Ureter (tissue), 1 donor: ENCODE measurements at places on chromosomes 5 and 9. TPM values are rescaled to one million over a fixed set of nuclear protein-coding genes. Genes with fewer than 3 reads are reported as not detected.

DNA sequence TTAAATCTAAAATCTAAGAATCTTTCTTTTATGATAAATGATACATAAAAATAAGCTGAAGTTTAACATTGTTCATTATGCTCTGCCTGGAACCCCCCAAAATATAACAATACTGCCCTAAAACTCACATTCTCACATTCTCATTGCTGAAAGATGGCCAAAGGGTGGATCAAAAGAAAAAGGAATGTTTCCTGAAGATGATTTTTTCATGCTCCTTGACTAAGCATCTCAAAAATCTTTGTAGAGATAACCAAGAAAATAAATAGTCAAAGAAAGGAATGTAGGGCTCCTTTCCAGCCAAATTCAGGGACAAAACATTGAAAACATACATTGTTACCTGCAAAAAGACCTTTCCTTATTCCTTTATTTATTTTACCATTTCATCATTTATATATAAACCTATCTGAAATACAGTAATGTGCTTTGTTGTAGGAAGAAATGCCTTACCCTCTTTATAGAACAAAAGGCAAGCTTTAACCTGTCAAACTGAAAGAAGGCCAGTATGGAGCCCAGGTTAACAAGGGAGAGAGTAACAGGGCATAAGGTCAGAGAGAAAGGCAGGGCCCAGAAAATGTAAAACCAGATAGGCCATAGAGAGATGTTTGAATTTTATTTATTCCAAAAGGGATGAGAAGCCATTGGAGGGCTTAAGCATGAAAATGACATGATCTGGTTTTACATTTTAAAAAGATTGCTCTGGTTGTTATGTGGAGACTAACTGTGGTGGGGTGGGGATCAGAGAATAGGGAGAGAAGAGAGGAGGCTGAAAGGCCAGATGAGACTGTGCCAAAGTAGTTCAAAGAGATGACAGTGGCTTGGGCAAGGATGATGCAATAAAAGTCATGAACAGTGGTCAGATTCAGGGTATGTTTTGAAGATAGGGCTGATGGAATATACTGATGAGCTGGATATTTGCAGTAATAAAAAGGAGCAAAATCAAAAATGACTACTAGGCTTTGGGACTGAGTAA is 37.3 kb upstream of the CDK5RAP2 start:
- no peak for DNase-seq

DNA sequence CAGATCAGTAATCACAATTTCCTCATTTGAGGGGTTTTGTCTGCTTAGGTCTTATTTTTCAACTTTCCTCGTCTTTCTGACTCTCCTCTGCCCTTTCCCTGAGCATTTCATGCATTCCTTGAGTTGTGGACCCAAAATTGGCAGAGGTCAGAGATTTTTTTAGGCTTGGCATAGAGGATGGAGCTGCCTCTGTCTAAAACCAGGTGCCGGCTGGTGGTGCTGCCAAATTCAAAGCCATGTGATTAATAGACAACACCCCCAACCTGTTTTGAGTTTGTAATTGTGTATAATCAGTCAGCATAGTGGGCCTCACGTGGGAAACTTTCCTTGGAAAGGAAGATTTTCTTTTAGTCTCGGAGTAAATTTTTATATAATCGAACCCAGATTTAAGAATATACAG is 39.6 kb downstream of the TJP2 start:
- DNase-seq = no peak

GRCh38 chr5:150671509-150672236 is 10.6 kb downstream of the MYOZ3 start:
- no peak for DNase-seq

GRCh38 chr9:111632695-111633388 is 1.7 kb downstream of the DNAJC25 start:
- no peak for DNase-seq

- no peak for DNase-seq
These were observed 59.6 kb upstream of the FAM120A start for GRCh38 chr9:93391898-93392297.

DNA sequence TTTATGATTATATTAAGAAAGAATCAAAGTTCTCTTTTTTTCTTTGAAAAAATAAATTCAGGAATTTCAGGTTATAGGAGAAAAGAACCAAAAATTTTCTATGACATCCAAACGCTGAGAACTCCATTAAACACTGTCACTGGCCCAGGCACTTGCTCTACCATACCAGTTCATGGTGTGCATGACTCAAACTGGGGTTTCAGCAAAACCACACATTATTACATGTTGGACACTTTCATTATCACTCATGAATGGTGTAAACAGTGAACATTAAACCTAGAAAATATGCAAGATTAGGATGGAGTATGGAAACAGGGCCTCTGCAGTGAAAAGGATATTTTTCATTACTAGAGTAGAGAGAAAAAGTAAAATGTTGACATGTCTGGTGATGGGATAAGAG is 369.9 kb upstream of the FAM174A start:
- no peak for DNase-seq

Gene SLC1A3
- 33.4 TPM for total RNA-seq

Gene SOX30
- 0.52 TPM for total RNA-seq

Gene SLC45A2
- total RNA-seq = not detected

Gene SPAAR
- total RNA-seq = 1.9 TPM

Gene BHMT
- 8.7 TPM for total RNA-seq

Gene TMEM215
- not detected for total RNA-seq

Gene PITX1
- 20.6 TPM for total RNA-seq

Gene HAVCR2
- total RNA-seq = 5.6 TPM
